Calu3 (cell line): ENCODE measurements at places on chromosomes 2 and 18. TPM values are rescaled to one million over a fixed set of nuclear protein-coding genes. Genes with fewer than 3 reads are reported as not detected.

GRCh38 chr18:47283476-47283875, 32.0 kb upstream of the SKOR2 start:
- no peak overlapping the region for H3K27ac ChIP-seq
- peak; percentile 30 for DNase-seq
- no peaks in the 10 kb centered on the region for H3K36me3 ChIP-seq
- H3K4me1 ChIP-seq = no peaks in the 10 kb centered on the region
- no peak overlapping the region for H3K4me3 ChIP-seq

DNA sequence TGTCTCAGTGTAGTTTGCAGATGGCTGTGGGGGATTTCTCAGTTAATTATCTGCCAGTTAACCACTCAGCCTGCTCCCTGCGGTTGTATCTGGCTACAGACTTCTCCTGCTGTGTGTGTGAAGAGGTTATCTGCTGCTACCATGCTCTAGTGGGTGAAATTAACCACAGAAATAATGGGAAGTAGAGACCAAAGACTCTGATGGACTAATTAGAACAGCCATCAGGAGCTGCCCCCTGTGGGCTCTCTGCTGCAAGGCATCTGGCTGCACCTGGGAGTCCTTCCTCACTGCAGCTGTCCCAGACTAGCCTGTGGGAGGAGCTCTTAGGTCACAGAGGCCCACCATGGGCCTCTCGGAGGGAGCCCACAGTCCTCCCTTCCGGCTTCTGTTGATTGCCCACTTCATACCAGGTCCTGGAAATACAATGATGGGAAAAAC, 66.6 kb downstream of the CTIF start:
- DNase-seq = peak; percentile 28
- no peaks in the 10 kb centered on the region for H3K36me3 ChIP-seq
- H3K27me3 ChIP-seq = no peaks in the 10 kb centered on the region
- H3K27ac ChIP-seq = no peak overlapping the region
- no peak overlapping the region for H3K4me3 ChIP-seq

GRCh38 chr2:119823734-119824334, 64.1 kb downstream of the PTPN4 start:
- H3K27me3 ChIP-seq = no peaks in the 10 kb centered on the region
- no peak overlapping the region for H3K4me3 ChIP-seq
- peaks cover 28% of the 10 kb centered on the region for H3K4me1 ChIP-seq
- no peaks in the 10 kb centered on the region for H3K36me3 ChIP-seq

DNA sequence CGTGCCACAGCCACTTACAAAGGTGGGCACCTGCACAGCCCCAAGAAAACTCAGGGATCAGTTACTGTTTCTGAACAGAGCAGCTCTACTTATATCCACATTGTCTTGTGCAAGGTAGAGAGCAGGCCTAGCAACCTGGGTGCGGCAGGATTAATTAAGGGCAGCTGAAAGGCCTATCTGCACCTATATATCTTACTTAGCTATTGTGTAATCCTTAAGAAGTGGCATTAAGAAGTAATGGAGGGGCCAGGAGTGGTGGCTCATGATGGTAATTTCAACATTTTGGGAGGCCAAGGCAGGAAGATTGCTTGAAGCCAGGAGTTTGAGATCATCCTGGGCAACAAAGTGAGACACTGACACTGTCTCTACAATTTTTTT, 12.8 kb upstream of the ARL5A start:
- no peak overlapping the region for H3K4me3 ChIP-seq
- H3K36me3 ChIP-seq = no peaks in the 10 kb centered on the region
- no peak overlapping the region for H3K27ac ChIP-seq
- no peaks in the 10 kb centered on the region for H3K4me1 ChIP-seq
- DNase-seq = no peak

The STAM2 gene
- total RNA-seq = 28.7 and 28.8 TPM in 2 replicates

- H3K4me3 ChIP-seq = no peak overlapping the region
- peaks cover 8% of the 10 kb centered on the region for H3K4me1 ChIP-seq
- peaks cover 25% of the 10 kb centered on the region for H3K27me3 ChIP-seq
- no peak for DNase-seq
These were observed 3.7 kb downstream of the ALKAL2 start for GRCh38 chr2:283996-284794.

The ATG9A gene
- total RNA-seq = 36.6 and 42.4 TPM in 2 replicates
